ENCODE measurements at places on chromosomes 7 and 10.

DNA sequence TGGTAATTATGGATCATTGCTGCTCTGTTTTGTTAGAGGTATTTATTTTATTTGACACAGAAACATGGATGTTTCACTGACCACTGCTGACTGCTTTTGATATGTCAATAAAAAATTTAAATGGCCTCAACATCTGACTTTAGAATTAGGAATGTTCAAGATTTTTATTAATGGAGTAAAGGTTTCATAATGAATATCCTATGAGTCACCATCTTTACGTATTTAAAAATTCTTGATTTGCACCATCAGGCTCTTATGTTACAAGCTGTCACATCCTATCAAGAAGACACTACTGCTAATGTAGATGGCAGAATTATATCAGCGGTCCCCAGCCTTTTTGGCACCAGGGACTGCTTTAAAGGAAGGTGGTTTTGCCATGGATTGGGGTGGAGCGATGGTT is 578.7 kb upstream of the NRP1 start:
- no peak for DNase-seq

DNA sequence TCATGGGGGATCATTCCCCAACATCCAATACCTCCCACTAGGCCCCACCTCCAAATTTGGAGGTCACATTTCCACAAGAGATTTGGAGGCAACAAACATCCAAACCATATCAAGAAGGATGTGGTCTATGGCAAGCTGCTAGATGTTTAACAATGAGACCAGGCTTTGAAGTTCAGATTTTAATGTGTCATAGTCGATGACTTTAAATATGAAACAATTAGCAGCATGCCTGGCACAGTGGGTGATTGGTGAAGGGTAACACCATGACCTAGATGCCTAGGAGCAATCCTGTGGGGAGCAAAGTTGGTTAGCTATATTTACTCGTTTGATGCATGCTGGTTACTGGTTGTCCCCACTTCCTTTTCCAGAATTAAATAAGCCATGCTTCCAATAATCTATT is 356.4 kb upstream of the VWC2 start:
- no peak for DNase-seq

GRCh38 chr10:118506671-118507590 is 88.5 kb downstream of the PRLHR start:
- DNase-seq, result no peak

DNA sequence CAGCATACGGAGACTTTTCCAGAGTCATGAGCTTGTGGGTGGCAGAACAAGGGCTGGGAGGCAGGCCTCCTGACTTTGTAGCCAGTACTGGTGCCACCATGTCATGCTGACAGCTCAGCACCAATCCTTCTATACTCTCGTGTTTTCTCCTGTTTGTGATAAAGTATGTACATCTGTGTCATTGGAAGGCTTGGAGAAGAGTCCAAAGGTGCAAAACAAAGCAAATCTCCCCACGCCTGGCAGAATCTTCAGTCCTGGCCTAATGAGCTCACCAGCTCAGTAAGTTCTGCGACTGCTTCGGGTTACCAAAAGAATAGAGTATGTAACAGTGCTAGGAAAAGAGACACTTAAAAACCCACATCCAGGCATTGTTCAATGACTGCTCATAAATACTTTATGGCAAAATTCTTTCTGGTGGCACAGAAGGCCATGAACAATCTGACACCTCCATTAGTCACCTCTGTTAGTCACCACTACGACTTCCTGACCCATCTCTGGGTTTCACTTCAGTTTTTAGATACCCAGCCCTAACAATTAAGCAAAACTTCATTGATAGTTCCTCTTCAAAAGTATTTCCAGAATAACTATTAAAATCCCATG is 24.5 kb downstream of the STEAP1 start:
- no peak for DNase-seq

DNA sequence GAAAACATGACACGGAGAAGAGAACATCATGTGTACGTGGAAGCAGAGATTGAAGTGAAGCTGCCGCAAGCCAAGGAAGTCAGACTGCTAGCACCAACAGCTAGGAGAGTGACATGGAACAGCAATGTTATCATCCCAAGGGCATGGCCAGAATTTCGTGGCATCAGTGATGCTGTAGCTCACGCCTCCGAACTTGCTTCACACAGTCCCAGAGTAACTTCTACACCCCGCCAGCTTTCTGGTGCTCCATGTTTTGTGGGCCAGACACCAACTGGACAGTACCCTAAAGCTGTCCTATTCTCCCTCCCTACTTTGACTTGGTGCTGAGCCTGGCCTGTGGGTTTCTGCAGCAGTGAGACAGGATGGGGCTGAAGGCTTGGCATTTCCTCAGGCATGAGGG is 33.0 kb upstream of the EMX2 start:
- DNase-seq, result no peak

DNA sequence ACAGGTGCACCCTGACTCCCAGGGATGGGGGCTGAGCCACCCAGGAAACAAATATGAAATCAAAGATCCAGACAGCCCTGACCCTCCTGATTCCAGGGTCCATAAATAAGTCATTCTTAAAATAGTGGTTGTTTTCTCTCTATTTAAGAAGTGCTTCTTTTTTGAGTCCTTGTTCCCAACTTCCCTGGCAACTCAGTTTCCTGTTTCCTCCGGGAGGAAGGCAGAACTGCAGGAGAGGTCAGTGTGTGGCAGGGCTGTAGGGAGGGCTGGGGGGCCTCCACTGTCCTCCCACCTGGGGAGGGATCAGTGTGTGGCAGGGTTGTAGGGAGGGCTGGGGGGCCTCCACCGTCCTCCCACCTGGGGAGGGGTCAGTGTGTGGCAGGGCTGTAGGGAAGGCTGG is 88.7 kb upstream of the PDGFA start:
- DNase-seq, result no peak

- no peak for DNase-seq
Observed at GRCh38 chr7:113125728-113126127, 7.4 kb upstream of the SMIM30 start.

DNA sequence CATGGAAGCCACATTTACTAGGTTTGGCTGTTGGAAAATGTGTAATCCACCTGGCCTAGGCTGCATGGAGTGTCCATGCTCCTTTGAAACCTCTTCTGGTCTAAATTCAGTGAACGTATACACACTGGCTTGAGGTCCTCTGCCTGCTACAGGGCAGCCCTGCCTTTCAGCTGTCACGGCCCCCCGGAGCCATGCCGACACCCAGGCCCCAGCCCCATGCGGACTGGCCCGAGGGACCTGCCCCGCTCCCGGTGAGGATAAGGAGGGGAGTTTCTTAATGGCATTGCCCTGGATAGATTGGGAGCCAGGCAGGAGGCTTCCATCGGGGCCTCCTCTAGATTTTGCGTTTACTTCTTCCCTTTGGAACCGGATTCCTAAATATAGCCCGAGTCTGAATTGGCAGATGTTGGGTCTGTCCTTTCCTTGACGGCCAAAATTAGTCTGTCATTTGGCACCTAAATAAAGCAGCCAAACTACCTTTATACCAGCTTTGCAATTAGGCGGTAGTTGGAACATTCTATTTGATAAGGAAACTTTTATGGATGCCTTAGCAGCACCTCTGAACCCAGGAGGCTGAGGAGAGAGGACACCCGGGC is 72.1 kb upstream of the SH2B2 start:
- DNase-seq, result no peak

- no peak for DNase-seq
Observed at GRCh38 chr7:37945336-37945735, 24.9 kb downstream of the EPDR1 start.

- DNase-seq, result no peak
Observed at GRCh38 chr7:36147361-36147760, 5.7 kb upstream of the EEPD1 start.

GRCh38 chr10:50538555-50539398 is 85.0 kb downstream of the SGMS1 start:
- DNase-seq, result no peak

GRCh38 chr10:78437998-78438906 is 404.6 kb downstream of the RPS24 start:
- no peak for DNase-seq

DNA sequence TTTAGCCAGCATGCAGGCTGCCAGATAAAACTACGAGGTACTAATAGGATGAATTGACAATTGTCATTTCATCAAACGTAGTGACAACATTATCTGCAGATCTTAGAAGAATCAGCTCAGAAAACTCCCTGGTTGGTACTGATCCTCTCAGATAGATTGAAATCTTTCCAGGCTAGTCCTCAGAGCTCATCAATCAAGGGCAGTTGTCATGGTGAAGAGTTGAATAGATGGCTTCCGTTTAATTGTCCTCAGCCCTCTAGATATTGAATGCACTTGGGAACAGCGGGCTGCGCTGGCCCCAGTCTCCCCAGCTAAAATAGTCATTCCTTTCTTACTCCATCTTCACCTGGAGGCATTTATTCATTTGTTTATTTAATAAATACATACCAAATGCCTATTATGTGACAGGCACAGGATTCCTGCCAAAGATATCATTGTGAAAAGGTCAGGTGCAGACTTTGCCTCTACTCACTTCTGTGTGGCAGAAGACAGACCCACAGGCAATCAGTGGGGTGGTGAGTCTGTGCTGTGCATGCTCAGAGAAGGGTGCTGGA is 1081.6 kb downstream of the TYW1 start:
- DNase-seq, result no peak

DNA sequence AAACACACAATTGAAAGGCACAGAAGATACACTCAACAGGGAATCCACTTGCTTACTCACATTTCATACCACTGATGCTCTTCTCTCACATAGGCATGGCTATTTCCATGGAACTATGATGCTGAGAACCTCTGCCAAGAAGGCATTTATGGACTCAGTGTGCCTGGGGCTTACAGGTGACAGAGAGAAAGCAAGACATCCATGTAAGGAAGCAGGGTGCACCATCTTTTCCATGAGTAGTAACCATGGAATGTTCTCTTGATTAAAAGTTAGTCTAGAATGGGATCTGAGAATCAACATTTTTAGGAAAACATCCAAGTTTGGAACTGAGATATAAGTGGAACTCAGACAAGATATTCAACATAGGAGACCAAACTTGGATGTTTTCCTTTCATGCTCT is 52.5 kb upstream of the MACC1 start:
- no peak for DNase-seq

DNA sequence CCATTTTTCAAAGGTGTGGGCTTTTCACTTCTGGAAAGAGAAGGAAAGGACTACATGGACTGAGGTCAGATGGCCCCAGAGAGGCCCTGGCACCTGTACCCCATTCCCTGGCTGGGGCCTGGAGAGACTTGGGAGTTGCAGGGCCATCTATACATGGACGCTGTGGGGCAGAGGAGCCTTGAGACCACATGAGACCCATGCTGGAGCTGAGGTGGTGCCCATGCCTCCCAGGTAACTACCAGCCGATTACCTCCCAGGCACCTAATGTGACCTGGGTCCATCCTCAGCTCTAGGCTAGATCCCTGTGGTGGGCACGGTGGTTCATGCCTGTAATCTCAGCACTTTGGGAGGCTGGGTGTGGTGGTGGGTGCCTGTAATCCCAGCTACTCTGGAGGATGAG is 81.3 kb downstream of the GPR26 start:
- DNase-seq, result no peak

- DNase-seq, result no peak
Observed at GRCh38 chr10:43209074-43209455, 57.8 kb downstream of the RASGEF1A start.

GRCh38 chr7:42348071-42348470 is 111.1 kb upstream of the GLI3 start:
- no peak for DNase-seq

GRCh38 chr10:14478604-14479003 is 147.9 kb upstream of the FRMD4A start:
- DNase-seq, result no peak

All from stimulated activated CD8-positive, alpha-beta memory T cell treated with anti-CD3 and anti-CD28 coated beads, Interleukin-4, amount 100 ng/mL, for 1 hour (primary cell).